ENCODE measurements at places on chromosomes 2 and 18. TPM values are rescaled to one million over a fixed set of nuclear protein-coding genes. Genes with fewer than 3 reads are reported as not detected.

Gene ASB18
- not detected for total RNA-seq

Gene ASAP2
- total RNA-seq = 44.0 TPM

Gene CPLX4
- not detected for total RNA-seq

Gene IL36B
- total RNA-seq = not detected

Gene CDH19
- total RNA-seq = not detected

Gene IL1RN
- total RNA-seq = not detected

Gene PLEKHB2
- 164 TPM for total RNA-seq

Gene HOXD3
- not detected for total RNA-seq

Gene PSMA8
- not detected for total RNA-seq

Gene TUBB8B
- not detected for total RNA-seq

Gene ADAM23
- 15.3 TPM for total RNA-seq

Gene ABCB6
- total RNA-seq = 69.3 TPM

Gene MYO7B
- total RNA-seq = 1.5 TPM

Gene SLC23A3
- 0.59 TPM for total RNA-seq

Gene ANKRD30B
- total RNA-seq = not detected

Gene EPC2
- 21.6 TPM for total RNA-seq

Gene GPC1
- 18.6 TPM for total RNA-seq

Measured in pulmonary artery endothelial cell (primary cell).